ENCODE measurements at places on chromosomes 5 and 9.
A peak's percentile ranks its signal among the peaks of the same experiment; 100 is the strongest.

GRCh38 chr9:78118742-78119473 is 87.3 kb upstream of the GNAQ start:
- DNase-seq, result no peak

DNA sequence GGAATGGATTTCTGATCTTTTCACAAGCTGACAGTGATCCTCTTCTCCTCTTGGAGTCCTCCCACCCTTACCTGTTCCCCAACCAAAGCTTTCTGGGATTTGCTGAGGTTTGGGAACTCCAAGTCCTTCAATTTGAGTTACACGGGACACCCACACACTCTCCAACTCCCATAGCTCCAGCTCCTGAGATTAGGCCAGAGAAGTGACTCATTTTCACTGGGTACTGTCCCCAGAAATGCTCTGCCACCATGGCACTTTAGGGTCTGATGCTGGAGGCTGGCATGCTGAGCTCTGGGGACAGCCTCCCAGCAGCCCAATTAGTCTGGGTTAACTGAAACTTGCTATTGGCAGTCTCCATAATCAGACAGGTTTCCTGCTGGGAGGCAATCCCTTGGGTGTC is 14.0 kb upstream of the HRCT1 start:
- DNase-seq, result no peak

DNA sequence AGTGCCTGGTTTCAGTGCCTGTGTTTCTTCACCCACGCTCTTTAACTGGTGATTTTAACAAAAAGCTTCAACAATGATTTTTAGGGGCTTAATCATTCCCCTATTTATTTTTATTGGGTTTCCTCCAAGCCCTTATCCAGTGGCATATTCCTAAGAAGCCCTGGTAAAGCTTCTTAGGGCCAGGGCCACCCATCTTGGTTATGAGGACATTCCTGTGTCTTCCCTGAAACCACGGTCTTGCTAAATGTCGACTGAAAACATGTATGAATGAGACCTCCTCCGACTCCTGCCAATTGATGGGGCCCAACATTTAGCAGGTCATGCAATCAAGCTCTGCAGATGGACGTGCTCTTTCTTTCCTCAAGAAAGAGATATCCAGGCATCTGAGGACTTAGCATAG is 13.7 kb upstream of the CARTPT start:
- no peak for DNase-seq

DNA sequence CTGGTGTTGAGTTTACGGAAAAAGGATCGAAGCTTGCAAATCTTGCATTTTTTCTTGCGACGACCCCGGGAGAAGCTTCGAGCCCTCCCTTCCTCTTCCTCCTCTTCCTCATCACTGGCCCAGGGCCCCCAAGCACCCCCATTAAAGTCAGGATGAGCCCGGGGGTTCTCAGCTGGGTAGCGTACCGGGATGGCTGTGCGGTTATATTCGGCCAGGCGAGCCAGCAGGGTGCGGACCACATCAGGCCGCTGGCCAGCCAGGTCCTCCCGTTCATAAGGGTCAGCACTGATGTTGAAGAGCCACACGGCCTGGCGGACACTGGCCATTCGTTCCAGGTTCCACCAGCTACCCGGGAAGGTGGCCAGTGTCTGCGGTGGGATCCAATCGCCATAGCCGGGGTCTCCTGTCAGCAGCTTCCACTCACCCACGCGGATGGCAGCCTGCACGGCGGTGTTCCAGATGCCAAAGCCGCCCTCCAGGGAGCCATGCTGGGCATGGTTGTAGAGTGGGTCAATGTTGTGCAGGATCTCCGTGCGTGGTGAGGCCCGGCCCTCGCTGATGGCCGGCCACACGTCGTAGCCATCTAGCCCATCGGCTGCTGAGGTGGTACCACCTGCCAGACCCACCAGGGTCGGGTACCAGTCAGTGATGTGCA is 5.3 kb downstream of the ARSI start:
- no peak for DNase-seq

GRCh38 chr9:99269416-99269815 is 47.3 kb downstream of the SEC61B start:
- no peak for DNase-seq

DNA sequence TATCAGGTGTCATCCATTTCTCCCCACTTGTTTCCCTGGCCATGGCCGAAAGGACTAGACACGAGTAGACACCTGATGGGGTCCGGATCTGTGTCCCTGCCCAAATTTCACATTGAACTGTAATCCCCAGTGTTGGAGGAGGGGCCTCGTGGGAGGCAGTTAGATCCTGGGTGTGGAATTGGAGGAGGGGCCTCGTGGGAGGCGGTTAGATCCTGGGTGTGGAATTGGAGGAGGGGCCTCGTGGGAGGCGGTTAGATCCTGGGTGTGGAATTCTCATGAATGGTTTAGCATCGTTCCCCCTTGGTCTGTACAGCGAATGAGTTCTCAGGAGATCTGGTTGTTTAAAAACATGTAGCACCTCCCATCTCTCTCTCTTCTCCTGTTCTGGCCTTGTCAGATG is 165.8 kb downstream of the NR3C1 start:
- peak; percentile 25 for DNase-seq

DNA sequence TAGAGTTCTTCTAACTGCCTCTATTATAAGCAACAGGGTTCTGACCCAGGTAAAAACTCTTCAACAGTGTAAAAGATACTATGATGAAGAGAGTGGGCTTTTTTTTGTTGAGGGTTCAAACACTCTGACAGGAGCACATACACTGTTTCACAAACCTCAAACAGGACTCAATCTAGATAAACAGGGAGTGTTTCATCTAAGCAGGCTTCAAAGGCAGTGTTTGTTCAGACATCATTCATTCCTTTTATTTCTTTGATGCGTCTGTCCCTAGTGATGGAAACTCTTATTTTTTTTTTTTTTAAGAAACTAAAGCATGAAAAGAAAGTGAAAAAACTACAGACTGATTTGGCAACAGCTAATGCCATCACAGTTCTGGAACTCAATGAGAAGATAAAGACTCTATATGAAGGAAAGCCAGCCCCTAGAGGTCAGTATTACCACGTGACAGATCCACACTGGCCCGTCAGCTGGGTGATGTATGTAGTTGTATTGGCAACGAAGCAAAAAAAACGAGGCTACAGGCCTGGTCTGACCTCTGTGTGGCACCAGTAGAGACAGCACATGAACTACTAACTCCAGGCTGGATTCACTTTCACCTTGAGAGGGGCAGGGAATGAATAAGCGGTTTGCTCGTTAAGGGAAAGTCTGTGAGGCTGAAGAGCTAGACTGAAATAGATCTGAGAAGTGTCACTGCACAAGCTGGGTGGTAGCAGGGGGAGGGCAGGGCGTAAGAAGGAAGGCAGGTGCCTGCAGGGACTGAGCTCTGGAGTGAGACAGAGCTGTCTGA is 172.2 kb downstream of the CCDC192 start:
- DNase-seq, result no peak

DNA sequence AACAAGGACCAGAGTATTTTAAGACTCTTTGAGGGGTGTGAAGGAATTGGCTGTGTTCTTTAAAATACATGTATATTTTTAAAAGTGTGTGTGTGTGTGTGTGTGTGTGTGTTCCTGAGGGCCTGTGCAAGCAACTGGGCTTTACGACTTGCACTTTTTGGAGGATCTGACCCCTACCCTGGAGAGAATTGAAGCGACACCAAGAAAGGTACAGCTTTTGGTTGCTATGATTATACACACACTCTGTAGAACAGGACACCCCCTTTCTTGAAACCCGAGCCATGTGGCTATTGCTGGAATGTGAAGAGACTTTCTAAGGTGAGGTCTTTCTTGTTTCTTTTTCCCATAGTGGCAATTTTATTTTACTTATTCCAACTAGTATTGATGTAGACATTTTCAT is 988 bp downstream of the SHISAL2B start:
- no peak for DNase-seq

GRCh38 chr9:16367605-16368231 is 502.8 kb downstream of the BNC2 start:
- no peak for DNase-seq

DNA sequence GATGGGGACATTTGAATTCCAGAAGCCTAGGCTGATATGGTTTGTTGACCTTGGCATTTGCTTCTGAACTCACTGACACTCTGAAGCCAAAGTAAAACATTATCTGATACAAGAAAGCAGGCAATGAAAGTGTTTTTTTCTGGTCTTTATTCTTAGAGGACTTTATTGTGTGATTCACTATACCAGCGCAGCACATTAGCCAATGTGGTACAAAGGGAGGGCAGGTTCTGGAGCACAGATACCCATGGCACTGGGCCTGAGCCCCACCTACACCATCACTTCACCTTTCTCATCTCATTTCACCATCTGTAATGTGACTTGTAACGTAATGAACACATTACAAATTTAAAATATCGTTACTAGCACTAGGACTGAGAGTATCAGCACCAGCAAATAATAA is 89.7 kb upstream of the ZNF366 start:
- no peak for DNase-seq

GRCh38 chr5:7747728-7748127 is 103.2 kb downstream of the CFAP90 start:
- no peak for DNase-seq

DNA sequence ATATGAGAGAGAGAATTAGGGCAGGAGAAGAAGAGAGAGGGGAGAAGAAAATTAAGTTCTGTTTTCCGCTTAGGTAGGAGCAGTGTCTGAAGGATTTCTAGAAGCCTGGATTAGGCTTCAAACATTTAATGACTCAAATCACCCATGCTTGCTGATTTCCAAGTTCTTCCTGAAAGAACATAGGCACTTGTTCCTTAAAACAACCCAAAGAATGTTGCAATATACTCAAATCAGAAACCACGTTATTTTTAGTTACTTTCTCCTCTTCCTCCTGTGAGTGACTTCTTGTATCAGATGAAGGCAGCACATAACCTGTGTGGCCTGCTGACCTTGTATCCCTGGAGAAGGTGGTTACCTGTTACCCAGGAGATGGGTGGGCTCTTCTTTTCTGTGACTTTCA is 351.5 kb upstream of the KLF4 start:
- no peak for DNase-seq

DNA sequence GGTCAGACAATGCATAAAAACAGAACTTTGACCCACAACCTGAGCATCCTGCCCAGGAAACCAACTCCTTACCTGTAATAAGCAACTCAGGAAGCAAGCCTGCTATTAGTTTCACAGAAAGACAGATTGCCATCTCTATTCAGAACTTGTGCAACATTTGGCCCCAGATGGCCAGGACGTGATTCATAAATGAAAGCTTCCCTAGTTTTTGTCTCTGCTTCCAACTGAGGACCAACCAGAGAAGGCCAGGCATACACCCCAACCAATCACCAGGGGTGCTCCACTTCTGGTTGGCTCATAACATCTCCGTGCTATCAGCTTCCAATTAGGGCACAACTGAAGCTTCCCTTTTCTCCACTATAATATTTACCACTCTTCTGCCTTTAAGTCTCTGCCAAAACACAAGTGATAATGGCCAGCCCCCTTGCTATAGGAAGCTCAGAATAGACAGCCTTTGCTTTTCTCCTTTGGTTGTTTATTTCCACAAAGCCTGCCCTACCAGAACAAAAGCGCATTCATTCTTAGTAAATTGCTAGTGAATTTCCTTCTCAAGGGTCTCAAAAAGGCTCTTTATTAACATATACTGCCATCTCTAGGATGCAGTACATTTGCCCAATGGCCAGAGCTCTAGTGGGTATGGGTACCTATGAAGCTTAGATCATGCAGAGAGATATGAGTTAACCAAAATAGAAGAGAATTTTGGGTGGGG is 289.7 kb upstream of the DAP start:
- DNase-seq, result no peak

DNA sequence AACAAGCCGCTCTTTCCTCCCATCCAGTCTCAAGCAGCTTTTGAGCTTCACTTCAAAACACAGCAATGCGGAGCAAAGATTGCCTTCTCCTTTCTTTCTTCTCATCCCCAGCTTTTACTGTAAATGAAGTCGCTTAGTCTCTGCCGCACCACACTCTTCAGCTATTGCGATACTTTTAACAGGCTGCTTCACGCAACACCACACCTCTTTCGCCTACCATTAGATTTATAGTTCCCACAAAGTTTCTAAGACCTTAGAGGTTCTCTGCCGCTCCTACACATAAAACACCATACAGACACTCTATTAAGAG is 711 bp downstream of the PGGT1B start:
- no peak for DNase-seq

DNA sequence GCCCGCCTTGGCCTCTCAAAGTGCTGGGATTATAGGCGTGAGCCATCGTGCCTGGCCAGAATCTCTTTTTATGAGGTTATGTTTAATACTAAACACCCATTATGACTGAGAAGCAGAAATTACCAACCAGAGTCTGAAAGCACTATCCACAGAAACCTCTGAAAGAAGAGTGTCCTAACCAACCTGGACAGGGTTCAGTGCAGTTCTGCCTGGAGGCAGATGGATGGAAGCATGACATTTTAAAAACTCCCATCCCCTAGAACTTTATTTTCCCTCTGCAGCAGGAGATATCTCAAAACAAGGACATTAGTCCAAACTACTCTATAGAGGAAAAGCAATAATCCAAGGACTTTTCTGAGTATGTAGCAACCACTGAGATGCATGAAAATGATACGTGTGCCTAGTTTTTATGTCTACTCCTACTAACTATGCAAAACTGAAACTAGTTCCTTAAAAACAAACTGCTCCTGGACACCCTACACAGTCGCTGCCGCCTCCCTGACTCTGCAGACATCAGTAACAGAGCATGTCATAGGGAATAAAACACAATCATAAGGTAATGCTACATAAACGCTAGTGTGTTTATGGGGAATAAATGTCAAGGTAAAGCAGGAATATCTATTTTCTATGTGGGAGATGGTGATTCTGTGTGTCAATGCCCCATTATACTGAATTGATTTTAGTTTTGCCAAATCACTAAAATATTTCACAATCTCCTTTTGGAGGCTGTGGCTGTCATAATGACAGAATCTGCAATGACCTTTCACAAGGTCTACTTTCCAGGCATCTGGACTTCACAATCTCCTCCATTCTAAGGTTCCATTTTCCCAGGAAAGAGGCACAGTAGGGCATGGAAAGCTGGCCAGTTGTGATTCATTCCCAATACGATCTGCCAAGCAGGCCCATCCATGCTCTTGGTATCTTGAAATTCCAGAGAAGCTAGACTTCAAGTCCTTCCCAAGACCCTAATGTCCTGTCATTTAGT is 122.8 kb downstream of the SIL1 start:
- DNase-seq, result no peak

DNA sequence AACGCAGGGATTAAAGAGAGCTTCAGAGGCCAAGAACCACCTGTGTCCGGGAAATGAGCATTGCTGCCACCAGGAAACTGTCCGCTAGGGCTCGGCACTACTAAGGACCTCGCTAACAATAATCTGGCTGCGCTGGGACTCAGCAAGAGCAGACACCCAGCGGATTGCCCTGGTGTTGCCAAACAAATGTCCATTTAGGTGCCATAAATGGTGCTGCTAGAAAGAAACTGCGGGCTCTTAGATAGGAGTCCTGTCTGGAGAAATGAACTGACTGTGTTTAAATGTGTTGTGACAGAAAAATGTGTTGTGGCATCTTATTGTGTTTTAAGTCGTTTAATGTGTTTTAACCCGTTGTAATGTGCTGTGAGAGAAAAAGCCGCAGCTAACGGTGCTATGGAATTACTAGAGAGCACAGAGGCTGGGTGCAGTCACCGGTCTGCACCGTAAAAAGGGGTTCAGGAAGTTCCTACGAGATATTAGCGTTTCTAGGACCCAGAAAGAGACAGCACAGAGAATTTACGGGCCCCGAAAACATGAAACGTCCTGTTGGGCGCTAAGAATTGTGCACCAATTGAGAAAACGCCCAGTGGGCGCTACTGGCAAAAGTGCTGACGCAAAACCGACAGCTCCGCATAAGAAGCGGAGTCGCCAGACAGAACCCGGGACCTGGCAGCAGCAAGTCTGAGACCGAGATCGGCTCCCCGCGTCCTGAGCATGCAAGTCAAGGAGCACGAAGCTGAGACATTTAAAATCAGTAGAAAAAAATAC is 90.6 kb downstream of the ANXA2R start:
- DNase-seq, result peak; percentile 75

- DNase-seq, result no peak
These were observed 539 bp downstream of the ARRDC3 start for GRCh38 chr5:91382530-91383026.
